ENCODE measurements at places on chromosomes 5 and 9. TPM values are rescaled to one million over a fixed set of nuclear protein-coding genes. Genes with fewer than 3 reads are reported as not detected.

The BHMT2 gene
- 4.1 TPM for total RNA-seq

The SHB gene
- 26.6 TPM for total RNA-seq

The PTPN3 gene
- 12.7 TPM for total RNA-seq

The CDX1 gene
- total RNA-seq = 0.12 TPM

The NEURL1B gene
- 3.4 TPM for total RNA-seq

The HMMR gene
- 35.1 TPM for total RNA-seq
